ENCODE measurements at places on chromosomes 16 and 17.
A peak's percentile ranks its signal among the peaks of the same experiment; 100 is the strongest.

- DNase-seq: peak; percentile 86
Measured at GRCh38 chr17:915538-916201, 63.9 kb downstream of the NXN start.

GRCh38 chr17:1043601-1044251, 46.8 kb downstream of the TIMM22 start:
- DNase-seq: peak; percentile 90

GRCh38 chr16:15775663-15776304, 81.0 kb downstream of the MYH11 start:
- peak; percentile 32 for DNase-seq

- DNase-seq: no peak
Measured at GRCh38 chr16:27366687-27367460, 35.1 kb upstream of the IL21R start.

DNA sequence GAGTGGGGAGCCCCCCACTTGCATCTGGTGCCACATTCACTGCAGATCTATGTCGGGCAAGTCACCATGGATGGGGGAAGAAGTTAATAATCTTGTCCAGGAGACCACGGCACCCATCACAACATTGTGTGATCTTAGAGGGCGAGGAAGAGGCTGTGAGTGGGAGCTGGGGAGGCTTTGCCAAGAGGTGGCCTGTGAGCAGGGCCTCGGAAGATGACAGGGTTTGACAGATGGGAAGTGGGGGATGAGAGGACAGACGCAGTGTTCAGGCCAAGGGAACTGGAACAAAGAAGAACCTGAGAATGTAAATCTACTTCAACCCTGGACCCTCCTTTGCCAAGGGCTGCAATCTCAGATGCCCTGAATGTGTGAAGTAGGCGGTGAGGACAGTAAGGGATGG, 12.4 kb downstream of the ACE start:
- DNase-seq: no peak

DNA sequence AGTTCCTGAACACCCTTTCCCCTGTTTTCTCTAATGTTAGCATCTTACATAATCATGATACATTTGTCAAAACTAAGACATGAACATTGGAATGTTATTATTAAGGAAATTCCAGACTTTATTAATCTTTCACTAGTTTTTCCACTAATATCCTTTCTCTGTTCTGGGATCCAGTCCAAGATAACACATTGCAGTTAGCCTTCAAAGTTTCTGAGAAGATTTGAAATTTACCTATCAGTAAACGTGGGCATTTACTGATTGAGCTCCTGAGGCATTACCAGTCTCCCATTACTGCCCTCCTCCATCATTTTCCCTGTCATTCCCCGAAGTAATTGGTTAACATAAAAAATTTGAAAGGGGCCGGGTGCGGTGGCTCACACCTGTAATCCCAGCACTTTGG, 5.7 kb upstream of the CD300LG start:
- no peak for DNase-seq

- no peak for DNase-seq
Measured at GRCh38 chr16:53542283-53542682, 39.3 kb upstream of the AKTIP start.

DNA sequence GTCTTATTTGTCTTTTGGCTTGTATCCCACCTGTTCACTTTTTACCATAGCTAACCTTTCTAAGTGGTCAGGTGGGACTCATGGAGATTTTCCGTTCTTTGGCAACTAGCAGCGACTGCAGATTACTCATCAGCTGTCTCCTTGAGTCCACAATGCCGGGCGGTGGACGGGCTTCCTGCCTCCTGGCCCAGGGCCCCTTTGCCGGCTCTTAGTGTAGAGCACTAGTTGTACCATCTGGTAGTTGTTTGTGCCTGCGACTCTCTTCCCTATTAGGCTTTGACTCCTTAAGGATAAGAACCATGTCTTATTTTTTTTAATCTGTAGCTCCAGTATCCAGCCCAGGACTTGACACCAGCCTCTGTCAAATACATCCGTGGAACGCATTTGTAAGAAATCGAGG, 399.9 kb downstream of the WWOX start:
- no peak for DNase-seq

DNA sequence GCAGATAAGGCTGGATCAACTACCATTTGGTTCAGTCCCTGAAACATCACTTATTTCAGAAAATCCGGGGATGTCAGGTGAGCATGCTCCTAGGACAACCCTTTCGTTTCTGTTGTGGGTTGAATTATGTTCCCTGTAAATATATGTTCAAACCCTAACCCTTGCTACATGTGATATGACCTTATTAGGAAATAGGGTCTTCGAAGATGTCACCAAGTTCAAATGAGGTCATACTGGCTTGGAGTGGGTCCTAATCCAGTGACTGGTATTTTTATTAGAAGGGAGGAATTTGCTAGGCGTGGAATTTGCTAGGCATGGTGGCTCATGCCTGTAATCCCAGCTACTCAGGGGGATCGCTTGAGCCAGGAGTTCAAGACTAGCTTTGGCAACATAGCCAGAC, 21.3 kb downstream of the SNX20 start:
- no peak for DNase-seq

GRCh38 chr16:80389338-80389737, 151.5 kb upstream of the DYNLRB2 start:
- DNase-seq: no peak

GRCh38 chr17:77867308-77867781, 91.2 kb upstream of the TNRC6C start:
- DNase-seq: no peak

DNA sequence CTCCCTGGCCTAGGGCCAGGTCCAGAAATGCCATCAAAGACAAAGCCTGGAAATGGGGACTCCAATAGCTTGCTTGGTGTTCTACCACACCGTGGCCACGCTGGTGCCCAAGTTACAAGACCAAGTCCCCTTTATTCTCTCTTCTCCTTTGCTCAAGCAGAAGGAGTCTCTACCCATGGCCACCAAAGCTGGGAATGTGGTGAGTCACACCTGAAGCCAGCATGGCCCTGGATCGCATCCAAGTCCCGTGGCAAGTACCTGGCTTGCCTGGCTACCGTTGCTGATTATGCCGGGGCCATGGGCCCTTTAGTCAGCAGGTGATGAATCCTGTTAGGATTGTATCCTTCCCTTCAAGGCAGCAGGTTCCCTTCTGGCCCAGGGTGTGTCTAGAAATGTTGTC, 260.0 kb downstream of the HAPSTR1 start:
- DNase-seq: no peak

GRCh38 chr17:48577330-48577945, 712 bp downstream of the HOXB4 start:
- no peak for DNase-seq

DNA sequence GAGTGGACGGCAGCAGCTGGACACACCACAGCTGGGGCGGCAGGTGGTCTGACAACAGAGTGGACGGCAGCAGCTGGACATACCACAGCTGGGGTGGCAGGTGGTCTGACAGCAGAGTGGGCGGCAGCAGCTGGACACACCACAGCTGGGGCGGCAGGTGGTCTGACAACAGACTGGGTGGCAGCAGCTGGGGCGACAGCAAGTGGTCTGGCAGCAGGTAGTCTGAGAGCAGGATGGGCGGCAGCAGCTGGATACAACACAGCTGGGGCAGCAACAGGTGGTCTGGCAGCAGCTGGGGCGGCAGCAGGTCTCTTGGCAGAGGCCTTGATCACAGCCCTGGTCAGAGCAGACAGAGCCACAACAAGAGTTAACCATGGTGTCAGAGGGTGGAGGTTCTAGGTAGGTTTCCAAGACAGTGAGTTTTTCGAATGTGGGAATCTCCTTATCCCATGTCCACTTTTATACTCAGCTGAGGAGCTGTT, at the start of gene KRTAP4-1:
TSS of gene KRTAP4-1 (minus strand) at position 432 of the 482 bp plus-strand sequence. CDS start at position 375, 57 bp downstream.
- no peak for DNase-seq

DNA sequence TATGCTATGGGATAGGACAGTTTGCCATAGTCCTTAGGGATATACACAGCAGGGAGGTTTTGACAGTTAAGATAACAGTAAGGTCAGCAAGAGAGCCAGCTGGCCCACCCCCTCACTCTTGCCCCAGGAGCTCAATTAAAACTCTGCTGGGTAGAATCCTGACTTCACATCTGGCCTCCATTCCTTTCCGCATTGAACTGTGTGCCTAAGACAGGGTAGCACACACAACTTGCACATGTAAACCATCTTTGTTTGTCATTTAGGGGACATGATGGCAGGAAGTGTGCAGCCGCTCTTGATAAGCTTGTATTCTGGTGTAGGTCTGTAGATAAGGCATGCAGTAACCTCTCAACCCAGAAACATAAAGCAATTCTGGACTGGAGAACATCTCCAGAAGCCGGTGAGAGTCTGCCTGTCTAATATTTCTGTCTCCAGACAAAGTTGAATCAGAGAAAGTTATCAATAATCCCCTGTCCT, 5.2 kb downstream of the MINK1 start:
- no peak for DNase-seq

DNA sequence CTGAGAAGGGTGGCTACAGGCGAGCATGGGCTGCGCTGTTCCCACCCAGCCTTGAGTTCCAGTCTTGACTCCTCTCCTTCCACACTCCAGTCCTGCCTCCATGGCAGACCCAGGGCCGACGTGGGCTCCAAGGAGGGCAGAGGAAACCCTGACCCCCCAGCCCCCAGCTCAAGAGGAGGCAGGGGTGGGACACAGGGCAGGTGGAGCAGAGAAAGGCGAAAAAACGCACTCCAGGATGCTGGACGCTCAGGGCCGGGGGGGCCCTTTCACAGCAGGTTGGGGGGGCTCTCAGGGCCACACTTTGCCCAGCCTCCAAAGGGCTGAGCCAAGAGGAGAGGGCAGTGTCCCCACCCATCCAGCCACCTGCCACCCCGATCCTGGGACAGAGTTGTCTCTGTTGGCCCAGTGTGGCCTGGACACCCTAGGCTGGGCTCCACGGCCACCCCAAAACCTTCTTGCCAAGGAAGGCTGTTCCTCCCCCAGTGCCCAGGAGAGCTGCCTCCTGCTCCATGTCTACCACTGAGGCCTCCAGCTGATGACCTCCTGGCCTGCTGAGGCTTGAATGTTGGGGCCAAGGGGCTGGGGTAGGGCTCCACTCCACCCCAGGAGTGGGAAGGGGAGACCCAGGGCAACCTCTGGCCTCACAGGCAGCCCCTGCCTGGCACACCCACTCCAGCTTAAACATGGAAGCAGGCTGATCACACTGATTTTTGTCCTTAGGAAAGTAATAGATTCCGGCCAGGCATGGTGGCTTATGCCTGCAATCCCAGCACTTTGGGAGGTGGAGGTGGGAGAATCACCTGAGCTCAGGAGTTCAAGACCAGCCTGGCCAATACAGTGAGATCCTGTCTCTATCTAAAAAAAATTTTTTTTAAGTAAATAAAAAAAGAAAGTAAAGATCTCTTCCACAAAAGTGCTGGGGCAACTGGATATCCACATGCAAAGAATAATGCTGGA, 7.4 kb upstream of the CCDC57 start:
- DNase-seq: no peak

GRCh38 chr16:2090777-2091546, 43.2 kb downstream of the TSC2 start:
- DNase-seq: peak; percentile 82

GRCh38 chr17:77819497-77819896, 139.0 kb upstream of the TNRC6C start:
- DNase-seq: no peak

GRCh38 chr16:76976101-76976500, 214.9 kb upstream of the MON1B start:
- no peak for DNase-seq

- peak; percentile 12 for DNase-seq
Measured at GRCh38 chr17:2854143-2855055, 58.2 kb downstream of the RAP1GAP2 start.

- no peak for DNase-seq
Measured at GRCh38 chr16:87424266-87424665, 32.1 kb downstream of the MAP1LC3B start.

DNA sequence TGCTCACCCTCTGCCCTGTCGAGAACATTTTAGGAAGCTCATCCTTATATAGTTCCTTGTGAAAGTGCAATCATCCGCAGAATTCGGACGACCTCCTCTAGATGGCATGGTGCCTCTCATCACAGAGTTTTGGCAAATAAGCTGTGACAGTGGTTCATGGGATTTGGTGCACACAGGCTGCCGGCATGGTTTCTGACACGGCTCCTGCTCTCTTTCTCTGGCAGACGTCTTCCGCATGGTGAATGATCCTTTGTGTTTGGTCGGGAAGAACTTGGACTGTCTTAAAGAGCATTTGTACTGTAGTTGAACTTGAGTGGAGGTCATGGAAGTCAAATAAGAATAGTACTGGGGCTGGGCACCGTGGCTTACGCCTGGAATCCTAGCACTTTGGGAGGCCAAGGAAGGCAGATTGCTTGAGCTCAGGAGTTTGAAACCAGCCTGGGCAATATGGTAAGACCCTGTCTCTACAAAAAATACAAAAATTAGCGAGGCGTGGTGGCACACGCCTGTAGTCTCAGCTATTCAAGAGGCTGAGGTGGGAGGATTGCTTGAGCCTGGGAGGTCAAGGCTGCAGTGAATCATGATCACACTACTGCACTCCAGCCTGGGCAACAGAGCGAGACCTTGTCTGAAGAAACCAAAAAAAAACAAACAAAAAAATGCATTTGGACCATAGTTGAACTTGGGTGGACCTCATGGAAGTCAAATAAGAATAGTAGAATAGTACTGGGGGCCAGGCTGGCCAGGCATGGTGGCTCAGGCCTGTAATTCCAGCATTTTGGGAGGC, 34.7 kb upstream of the NAT9 start:
- no peak for DNase-seq

DNA sequence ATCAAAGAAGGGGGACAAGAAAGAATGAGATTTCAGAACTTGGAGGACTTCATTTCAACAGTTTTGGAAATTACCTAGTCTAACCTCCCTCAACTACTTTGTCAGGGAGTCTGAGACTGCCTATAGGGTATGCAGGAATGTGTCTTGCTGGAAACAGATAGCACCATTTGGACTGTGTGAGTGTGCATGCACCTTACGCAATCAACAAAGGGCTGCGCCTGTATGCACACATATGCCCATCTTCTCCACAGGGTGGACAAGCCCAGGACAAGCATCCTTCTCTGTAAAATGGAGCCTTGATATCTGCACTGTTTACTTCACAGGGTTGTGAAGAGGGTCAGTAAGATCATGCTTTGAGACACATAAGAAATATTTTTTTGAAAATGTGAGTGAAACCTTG, 305.7 kb upstream of the ASIC2 start:
- no peak for DNase-seq

DNA sequence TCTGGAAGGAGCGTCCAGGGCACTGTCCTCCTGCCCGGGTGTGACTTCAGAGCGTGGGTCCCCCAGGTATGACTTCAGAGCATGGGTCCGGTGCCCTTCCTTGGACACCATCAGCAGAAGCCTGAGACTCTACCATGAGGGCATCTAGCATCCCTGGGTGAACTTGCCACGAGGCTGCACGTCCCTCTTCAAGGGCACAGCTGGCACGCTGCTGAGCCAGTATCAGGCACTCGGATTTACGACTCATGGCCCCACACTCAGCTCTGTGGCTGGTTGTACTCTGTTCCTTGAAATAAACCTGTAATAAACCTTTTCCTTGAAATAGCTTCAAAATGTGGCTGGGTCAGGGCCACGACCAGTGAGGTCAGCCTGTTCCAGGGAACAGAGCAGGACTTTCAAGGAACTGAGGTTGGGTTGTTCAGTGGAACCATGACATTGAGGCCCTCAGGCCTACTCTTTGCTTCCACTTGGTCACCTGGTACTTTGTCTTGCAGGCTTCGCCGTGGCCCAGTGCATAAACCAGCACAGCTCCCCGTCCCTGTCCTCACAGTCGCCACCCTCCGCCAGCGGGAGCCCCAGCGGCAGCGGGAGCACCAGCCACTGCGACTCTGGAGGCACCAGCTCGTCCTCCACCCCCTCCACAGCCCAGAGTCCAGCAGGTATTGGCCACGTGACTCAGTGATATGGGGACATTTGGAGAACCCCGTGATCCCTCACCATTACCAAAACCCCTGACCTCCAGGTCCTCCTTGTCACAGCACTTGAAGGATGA, 89.9 kb downstream of the SOCS1 start:
- no peak for DNase-seq

Data from lung (tissue), 17 donors.